Endothelial cell of coronary artery (primary cell): ENCODE measurements at places on chromosomes 4 and X. TPM values are rescaled to one million over a fixed set of nuclear protein-coding genes. Genes with fewer than 3 reads are reported as not detected.

Gene ARHGAP36
- total RNA-seq: 0.09 TPM in 1 of 2 replicates, not detected in the other

Gene PPP2R2C
- total RNA-seq: 0.09 and 0.66 TPM in 2 replicates

Gene XG
- total RNA-seq: 0.09 and 0.18 TPM in 2 replicates

Gene RAB40A
- total RNA-seq: 0.09 TPM in 1 of 2 replicates, not detected in the other

Gene DMP1
- not detected in 2 replicates for total RNA-seq

Gene CT45A1
- not detected in 2 replicates for total RNA-seq
